Muscle of back (tissue), 13 donors: ENCODE measurements at places on chromosomes 7 and 10. TPM values are rescaled to one million over a fixed set of nuclear protein-coding genes. Genes with fewer than 3 reads are reported as not detected.

SH3PXD2A gene
- polyA plus RNA-seq, result 75.5 TPM

GRCh38 chr10:10520491-10521385 lies 496.9 kb upstream of the CELF2 start:
- DNase-seq, result no peak

HOXA7 gene
- polyA plus RNA-seq, result 2.2 TPM

PRTFDC1 gene
- 26.1 TPM for polyA plus RNA-seq

DNA sequence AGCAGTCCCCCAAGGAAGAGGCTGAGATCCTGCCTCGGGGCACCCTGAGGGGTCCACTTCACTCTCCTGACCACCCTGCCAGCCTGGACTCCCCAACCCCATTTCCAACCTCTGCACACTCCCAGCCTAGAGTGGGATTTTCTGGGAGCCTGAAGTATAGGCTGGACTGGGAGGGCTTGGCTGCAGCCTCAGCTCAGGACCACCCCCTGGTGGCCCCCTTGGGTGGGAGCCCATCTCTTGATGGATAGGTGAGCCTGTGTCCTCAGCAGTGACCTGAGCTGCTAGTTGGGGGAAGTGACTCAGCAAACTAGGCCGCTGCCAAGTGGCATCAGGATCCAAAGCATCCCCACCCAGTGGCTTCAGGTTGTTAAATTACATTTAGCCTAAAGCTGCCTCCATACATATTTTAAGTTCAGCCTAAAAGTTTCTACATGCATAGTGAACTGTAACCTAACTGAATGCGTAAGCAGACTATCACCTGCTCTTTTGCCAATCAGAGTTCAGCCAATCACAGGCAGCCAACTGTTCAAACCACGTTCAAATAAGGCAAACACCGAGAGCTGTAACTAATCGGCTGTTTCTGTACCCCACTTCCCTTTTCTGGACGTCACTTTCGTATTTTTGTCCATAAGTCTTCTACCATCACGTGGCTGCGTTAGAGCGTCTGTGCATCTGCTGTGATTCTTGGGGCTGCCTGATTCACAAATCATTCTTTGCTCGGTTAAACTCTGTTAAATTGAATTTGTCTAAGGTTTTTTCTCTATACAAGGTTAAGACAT lies 144.0 kb downstream of the PLPP4 start:
- DNase-seq, result no peak
